Stimulated activated CD8-positive, alpha-beta memory T cell treated with anti-CD3 and anti-CD28 coated beads, Interleukin-7, amount 100 ng/mL, for 48 hours (primary cell): ENCODE measurements at places on chromosomes 4 and X.

GRCh38 chr4:82561786-82562563, at the start of gene TMEM150C:
Gene TMEM150C, minus strand, starts transcription at chr4:82561988. Its CDS starts 57,331 bp downstream, at chr4:82504657.
- DNase-seq, result no peak

- DNase-seq, result no peak
Observed at GRCh38 chr4:47061435-47061834, 30.1 kb downstream of the GABRB1 start.

GRCh38 chr4:184941671-184942418, 76.4 kb upstream of the HELT start:
- DNase-seq, result no peak

DNA sequence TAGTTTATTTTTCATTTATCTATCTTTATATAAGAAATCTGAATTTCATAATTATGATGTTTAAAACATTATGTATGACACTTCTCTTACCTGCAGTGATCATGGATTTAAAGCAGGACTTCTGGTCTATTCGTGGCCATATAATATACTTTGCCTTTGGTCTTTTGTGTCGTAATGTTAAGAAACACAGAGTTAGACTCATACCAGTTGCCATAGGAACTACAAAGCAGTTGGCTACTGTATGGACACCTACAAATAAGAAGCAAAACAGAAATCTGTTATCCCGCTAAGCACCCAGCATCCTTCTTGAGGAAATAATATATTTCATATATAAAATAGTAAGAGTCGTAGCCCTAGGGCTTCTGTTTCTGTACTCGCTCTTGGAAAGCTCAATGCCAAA, 4.3 kb downstream of the SEPSECS start:
- no peak for DNase-seq

DNA sequence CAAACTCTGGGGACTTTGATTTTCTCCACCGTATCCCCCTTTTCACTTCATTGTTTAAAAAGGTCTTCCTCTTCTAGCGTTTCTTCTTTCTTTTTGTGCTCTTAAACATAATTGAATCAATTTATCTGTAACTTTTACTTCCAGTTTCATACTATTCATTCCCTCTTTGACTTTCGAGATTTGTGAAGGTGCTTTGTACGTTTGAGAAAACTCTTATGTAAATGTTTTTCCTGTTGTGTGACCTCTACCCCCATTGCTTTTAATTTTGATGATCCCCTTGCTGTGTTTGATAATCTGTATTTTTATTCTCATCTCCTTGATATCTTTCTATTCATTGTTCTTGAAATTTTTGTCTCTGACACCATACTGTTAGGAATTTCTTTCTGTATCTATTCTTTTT, 4.8 kb downstream of the USP38 start:
- DNase-seq, result no peak

DNA sequence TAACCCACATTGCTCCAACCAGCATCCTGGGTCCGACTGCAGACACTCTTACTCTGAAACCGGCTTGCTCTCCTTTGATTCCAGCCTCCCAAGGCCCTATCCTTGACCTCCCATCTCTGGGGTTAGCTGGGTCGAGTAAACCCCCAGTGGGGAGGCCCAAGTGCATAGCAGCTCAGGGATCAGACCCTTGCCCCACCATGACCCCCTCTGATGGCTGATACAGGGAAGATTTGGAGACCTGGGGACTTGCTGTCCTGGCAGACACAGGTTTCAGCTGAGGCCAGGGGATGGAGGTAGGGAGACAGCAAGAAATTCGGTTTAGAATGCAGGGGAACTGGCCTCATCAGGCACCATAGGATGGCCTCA, 23.6 kb upstream of the CDKL5 start:
- no peak for DNase-seq
